ENCODE measurements at places on chromosomes 3 and 15.

DNA sequence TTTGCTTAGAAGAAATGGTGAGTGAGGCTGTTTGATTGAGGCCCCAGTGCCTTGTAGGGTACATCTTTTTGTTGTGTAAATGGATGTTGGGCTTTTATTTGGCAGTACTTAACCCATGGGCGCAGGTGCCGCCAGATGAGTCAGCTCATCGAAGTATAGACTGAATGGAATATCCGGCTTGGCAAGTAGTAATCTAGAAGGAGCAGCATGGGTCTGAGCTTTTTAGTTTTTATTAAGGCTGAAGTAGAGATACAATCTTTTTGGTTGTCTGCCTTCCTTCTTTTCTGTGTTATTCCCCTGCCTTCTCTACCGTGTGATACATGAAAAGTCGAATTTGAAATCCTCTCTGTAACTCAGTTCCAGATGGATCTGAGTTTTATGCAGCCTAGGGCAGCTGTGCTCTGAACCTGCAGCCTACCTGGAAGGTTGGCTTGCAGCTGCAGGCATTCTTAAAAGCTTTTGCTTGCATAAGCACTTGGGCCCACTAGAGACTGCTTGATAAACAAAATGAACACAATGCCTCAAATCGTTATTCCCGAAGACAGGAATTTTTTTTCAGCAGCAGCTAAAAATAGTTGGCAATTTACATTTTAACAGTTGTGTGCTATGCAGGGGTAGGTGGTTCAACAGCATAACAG lies 177.5 kb upstream of the CGNL1 start:
- DNase-seq, result no peak

GRCh38 chr15:31409171-31409570 lies 82.5 kb downstream of the KLF13 start:
- DNase-seq, result no peak

DNA sequence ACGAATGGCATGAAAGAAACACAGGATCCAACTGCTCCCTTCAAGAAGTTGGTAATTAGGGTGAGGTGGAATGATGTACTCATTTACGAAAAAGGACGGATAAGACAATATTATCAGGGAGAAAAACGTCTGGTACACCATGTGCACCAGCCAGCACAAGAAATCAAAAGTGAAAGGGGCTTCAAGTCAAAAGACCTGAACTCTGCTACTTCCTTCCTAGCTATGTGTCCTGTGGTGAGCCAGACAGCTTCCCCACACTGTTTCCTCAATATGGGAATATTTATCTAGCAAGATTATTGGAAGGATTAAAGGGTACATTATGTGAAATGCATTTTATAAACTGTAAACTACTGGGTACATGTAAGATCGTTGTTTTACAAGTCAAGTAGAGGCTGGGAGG lies 33.9 kb downstream of the RAB27A start:
- no peak for DNase-seq

DNA sequence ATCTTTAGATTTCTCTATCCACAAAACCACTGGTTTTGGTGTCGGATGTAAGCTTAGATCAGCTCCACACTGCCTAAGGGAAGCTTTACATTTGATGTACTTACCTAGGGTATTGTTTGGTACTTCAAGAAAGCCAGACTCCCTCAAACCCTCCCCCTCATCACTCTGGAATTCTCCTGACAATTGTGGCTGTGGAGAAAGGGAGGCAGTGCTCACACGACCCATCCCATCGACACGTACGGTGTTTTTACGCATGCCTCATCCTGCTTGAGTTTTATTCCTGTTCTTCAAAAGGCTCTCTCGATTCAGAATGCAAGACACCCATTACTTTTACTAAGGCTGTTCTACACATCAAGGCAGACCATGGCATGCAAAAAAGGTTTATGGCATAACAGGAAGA lies 67.3 kb upstream of the ONECUT1 start:
- no peak for DNase-seq

GRCh38 chr3:48614044-48614443 lies 4.6 kb upstream of the UQCRC1 start:
- DNase-seq, result no peak

DNA sequence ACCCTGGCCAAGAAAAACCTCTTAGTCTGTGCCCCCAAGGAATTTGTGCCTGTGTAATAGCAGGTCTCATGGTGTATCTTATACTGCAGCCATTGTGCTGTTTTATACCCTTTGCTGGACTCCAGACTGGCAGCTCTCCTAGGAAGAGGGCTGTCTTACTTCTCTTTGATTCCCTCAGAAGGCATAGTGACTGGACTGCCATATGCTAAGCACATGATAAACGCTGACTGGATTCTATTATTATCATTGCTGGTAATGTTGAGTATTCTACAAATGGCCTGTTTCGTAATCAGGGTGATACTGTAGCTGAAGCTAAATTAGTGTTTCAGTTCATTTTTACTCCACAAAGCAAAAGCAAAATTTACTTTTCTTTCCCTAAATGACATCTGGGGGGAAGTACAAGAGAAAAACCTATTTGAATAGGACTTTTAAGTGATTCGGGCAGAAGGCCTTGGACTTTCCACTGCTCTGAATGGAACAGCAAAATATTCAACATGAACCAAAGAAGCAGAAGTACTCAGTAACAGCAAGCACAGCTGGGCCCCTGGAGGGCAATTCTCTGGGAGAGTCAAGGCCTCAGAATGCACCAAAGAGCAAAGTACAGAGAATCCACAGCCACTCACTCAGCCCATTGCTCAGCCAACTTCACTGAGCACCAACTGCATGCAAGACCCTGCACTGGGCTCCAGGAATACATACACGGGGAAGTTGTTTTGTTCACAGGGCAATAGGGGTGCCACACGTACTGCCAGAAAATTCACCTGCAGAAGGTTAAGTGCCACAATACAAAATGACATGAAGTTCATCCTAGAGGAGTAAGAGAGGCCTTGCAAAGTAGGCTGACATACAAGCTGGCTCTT lies 7.9 kb upstream of the BCL2A1 start:
- DNase-seq, result no peak

- peak; percentile 89 for DNase-seq
Observed at GRCh38 chr3:177337541-177338331, 140.5 kb upstream of the TBL1XR1 start.

GRCh38 chr3:122679882-122680474 lies 661 bp upstream of the PARP14 start:
- DNase-seq, result no peak

DNA sequence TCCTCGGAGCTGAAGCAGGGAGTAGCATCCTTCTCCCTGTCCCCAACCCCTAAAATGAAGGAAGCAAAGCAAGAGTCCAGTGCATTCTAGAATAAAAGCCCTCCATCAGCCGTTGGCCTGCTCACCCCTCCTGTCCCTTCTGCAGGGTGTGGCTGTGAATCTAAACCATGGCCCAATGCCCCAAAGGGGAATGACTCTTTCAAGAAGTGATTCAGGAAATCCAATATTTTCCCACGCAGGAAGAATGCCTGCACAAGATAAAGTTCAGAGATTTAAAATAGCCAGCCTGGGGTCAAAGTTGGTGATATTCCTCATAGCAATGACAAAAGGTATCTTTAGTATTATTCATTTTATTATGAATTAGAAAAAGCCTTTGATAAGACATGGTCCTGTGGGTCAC lies 38.5 kb downstream of the SLCO2A1 start:
- DNase-seq, result no peak

DNA sequence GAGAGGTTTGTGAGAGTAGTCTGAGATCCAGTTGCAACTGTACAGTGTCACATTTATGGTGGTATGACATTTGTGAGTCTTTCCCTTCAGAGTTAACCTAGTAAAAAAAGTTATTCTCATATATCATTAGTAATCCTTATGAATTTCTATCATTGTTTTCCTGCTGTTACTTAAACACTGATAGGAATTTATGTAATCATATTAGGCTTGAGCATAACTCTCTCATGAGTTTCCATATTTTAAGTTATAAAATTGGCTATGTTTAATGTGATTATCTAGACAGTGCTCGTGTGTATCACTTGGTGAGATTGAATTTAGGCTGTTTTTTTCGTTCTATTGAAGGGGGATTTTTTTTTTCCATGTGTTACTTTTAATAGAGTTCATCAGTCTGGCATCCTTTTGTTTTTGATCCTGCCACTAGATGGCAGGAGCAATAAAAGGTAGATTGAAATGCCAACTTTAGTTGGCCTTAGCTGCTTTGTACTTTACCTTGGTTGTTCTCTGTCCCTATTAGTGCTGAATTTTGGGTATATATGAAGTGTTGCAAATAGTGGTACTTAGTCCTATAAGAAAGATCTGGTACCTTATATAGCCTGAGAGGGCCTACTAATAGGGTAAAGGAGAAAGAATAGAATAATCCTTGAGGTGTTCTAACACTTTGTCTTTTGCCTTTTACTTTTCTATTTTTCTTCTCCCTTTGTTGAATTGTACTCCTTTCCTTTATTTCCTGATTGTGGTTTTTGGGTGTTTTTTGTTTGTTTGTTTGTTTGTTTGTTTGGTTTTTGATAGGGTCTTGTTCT lies 17.9 kb downstream of the STT3B start:
- no peak for DNase-seq

DNA sequence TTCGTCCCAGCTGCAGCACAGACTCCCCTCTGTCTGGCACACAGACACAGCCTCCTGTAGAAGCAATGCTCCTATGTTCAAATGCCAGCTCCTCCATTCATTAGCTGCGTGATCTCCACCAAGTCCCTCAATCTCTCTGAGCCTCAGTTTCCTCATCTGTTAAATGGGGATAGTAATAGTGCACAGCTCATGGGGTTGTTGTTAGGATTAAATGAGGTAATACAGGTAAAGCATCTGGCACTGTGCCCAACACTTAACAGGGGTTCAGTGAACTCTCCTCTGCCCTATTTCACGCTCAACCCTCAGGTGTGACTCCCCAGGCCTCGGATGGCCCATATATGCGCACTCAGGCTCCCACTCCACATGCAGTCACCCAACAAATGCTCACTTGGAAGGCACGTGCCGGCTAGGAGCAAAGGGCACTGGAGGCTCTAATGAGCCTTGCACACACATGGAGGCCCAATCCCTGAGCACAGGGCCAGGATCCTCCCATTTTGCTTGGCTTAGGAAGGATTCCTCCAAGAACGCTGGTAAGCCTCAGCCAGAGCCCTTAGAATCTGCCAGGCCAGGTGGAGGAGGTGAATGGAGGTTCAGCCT lies 176.0 kb upstream of the LINGO1 start:
- DNase-seq, result no peak

DNA sequence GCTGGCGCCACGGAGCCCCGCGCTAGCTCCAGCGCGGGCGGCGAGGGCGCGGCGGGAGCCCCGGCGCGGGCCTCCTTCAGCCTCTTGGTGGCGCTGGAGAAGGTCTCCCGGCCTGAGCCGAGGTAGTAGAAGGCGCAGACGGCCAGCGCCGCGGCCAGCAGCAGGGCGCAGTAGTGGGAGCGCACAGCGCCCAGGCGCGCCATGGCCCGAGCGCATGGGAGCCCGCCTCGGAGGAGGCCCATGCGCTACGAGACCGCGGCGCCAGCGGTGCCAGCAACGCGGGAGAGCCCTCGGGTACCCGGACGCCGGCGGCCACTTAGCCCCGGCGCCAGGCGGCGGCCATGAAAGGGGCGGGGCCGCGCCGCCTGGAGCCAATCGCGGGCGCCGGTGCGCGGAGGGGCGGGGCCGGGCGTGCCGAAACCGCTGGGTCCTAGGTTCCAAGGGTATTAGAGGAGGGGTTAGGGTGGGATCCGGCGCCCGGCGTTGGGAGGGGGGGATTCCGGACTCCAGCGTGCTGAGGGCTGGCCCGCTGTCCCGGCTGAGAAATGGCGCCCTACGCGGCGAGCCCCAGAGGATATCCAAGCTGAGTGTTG lies at the start of gene XXYLT1:
XXYLT1 (minus strand) TSS at position 343 of the 593 bp plus-strand sequence; CDS start at position 242, 101 bp downstream.
- DNase-seq, result peak; percentile 96

- no peak for DNase-seq
Observed at GRCh38 chr15:67199391-67199790, 55.1 kb downstream of the AAGAB start.

DNA sequence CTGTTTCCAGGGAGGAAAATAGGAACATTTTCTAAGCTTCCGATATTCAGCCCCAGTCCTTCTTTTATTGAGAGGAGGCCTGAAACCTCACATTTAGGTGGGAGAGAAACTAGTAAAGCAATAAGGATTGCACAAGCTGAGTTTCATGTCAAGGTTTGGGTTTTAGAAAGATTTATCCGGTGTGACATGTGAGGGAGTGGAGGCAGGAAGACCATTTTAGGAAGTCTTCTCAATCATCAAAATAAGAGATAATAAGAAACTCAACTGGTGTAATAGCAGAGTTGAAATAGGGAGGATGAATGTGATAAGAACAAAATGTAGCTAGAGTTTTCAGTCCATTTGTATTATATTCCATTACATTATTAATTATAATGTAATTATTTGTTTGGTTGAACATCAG lies 27.7 kb upstream of the CLDN16 start:
- DNase-seq, result no peak

DNA sequence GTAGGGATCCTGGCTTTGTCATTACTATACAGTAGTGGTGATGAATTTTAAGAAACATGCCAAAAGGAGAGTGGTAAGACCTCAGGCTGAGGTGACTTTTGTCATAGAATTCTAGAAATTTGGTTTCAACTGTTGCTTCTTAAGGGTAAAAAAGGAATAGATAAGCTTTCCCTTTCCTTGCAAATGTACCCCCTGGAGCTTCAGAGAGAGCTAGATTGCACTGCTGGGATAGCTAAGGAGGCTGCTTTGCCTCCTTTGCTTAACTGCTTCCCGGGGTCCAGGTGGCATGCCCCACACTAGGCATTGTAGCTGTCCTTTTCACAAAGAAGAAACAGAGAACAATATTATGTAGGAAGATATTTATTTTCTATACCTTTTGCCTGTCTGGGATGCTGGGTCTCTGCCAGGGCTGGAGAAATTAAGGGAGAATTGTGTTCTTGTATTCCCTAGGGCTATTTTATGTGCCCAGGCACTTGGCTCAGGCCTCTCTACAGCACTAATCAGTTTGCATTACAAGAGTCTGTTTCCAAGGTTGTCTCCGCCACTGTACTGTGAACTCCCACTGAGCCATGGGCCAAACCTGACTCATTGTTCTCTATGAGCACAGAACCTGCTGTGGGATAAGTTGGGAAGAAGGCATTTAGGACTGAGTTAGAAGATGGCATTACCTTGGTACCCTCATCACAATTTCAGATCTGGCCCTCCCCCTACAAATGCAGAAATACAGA lies 460.0 kb downstream of the PDCD6IP start:
- no peak for DNase-seq

DNA sequence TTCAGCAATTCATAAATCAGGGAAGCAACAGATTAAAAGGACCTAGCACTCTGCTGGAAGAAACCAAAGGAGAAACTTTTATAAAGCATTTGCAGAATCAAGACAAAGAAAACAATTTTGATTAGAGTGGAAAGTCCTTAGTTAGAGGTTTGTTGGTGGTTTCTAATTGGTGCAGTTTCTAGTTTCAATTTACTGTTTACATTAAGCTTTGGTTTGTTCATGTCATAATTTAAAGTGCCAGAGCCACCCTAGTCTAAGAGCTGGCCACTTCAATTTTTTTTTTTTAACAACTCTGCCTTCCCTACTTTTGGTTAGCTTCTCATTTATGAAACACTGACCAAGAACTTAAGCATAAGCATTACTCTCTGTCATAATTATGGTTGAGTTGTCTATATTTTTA lies 1428.2 kb upstream of the GBE1 start:
- no peak for DNase-seq
